ENCODE measurements at places on chromosomes 2 and 18.

GRCh38 chr2:133605011-133605765 lies 36.9 kb upstream of the NCKAP5 start:
- DNase-seq: no peak

GRCh38 chr18:39419315-39419714 lies 1853.7 kb upstream of the CELF4 start:
- no peak for DNase-seq

DNA sequence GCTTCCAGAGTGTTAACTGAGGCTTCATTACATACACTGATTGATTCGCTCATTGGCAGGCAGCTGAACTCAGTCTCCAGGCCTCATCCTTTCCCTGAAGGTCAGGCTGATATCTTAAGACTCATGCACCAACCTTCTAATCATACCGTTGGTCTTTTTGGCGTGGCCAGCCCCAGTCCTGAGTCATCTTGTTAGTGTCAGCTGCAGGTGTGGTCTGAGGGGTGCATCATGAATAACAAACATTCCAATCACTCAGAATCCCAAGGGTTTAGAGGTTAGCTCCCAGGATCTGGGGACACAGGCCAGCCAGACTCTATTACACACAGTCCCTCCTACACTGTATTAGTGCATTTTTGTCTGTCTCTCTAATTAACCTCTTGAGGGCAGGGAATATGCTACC lies 271.5 kb downstream of the HRH4 start:
- DNase-seq: no peak

DNA sequence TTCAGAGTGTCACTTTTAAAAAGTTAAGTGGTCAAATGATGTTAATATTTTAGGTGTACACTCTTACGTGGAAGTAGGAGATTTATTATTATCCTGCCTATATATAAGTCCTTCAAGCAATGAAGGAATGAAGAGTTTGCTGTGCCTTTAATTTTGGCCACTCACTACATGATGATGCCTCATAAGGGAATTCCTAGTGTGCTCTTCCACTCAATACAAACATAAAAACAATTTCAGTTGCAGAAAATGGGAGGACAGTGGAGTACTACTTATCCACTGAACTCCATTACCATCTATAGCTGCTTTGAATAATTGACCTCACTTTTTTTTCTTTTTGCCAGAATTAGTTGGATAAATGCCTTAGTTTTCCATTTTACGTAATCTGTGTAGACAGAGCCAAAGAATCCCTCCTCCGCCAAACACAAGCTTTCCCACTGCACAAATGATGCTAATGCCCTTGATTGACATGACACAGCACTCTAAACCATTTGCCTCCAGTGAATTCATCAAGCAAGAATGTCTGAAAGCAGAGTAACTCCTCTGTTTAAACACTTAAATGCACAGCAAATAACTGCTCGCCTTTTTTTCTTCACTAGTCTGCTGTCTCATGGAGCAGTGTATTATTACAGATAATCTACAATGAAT lies 751.1 kb upstream of the FANCL start:
- peak; percentile 85 for DNase-seq

DNA sequence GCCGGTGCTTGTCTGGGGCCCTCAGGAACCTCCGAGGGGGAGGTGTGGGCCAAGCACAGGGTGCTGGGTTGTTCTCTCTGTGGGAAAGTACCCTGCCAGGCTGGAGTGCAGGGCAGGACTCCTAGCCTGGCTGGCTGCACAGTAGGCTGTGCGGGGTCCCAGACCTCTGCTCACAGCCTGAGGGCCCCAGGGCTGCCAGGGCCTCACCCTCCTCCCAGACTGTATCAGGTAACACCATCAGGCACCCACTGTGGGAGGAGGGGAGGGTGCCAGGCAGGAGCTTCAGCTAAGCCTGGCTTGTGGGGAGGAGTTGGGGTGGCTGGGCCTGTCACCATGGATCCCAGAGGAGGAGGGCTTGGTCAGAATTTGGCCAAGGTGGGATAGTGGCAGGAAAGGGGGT lies 211.9 kb upstream of the SMAD2 start:
- DNase-seq: no peak

- DNase-seq: peak; percentile 54
Observed at GRCh38 chr18:23056315-23056714, 79.0 kb upstream of the CABLES1 start.

DNA sequence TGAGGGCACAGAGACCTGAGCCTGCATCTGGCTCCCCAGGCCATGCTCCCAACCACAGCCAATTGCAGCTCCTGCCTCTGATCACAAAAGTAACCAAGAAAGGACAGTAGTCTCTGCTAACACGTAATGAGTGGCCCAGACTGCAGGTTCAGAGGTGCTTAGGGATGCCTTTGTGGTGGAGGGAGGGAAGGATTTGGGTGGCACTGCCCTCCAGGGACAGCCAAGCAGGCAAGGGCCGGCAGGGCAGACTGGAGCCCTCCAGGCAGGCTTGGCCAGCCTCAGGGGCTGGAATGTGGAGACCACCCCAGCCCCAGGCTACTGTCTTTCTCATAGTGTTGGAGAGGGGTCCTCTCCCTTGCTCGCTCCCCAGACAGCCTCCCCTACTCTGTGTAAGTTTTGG lies 114.5 kb upstream of the SMAD2 start:
- DNase-seq: no peak

GRCh38 chr2:162153608-162154224 lies 1.7 kb upstream of the GCG start:
- no peak for DNase-seq

DNA sequence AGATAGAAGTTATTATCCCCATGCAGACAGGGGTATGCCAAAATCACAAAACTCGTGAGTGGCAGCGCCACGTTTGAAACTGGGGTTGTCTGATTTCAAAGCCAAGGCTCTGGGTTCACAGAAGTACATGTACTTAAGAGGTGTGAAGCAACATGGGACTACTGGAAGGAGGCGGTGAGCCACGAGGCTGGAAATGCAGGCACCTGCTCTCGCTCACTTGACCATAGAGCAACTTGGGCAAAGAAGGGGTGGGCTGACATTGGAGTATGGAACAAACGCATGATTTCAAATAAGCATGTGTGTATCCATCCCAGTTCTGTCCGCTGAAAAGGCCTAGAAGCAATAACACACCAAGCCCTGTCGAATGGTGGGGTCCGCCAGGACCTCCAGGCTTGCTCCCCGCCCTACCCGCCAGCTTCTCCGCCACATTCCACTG lies 593 bp upstream of the ACTR2 start:
- no peak for DNase-seq

DNA sequence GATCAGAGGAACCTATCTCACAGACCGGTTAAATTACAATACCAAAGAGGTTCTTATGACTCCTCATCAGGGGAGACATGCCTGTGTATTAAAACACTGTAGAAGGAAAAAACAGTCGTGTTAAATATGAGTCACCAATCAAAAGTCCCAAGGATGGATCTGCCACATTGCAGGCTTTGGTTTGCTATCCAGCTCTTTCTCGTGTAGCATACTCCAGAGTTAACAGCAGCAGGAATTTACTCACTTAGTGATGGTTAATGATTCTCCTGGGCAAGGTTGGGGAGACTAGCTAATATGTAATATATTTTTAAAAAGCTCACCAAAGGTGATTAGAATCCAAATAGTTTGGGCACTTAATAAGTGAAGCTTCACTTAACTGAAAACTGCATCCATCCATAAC lies 109.7 kb downstream of the MBD5 start:
- DNase-seq: no peak

DNA sequence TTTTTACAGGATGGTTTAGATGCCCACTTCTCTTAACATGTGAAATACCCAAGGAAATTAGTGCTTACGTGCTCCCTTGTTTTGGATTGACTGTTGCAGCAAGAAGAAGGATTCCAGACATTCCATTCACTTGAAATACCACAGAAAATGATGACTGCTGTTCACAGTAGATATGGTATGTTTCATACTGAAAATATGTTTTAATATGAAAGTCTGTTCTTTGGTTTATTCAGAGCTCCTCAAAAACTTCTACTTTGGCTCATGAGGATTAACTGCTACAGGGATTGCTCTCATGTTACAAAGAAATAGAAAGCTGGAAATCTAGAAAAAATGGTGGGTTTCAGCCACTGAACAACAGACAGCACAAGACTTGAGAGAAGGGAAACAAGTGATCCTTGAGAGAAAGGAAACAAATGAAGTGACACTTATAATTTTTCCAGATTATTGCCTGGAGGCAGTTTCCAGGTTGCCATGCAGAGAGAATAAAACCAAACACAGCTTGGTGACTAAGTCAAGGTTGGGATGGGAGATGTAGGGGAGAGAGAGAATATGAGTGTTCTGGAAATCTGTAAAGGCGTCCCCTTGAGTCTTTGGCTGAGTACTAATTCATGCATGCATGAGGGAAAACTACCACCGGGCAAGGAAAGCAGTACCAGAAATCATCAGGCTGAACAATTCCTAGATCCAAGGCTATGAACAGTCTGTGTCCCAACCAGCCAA lies 348.1 kb downstream of the CLIP4 start:
- no peak for DNase-seq

GRCh38 chr2:241970716-241971115 lies 101.2 kb downstream of the RTP5 start:
- DNase-seq: no peak

GRCh38 chr2:112182581-112183034 lies 44.4 kb downstream of the FBLN7 start:
- DNase-seq: no peak

GRCh38 chr2:161708350-161708975 lies 84.2 kb downstream of the SLC4A10 start:
- DNase-seq: no peak

GRCh38 chr2:175366815-175367214 lies 185.3 kb upstream of the ATP5MC3 start:
- peak; percentile 6 for DNase-seq

DNA sequence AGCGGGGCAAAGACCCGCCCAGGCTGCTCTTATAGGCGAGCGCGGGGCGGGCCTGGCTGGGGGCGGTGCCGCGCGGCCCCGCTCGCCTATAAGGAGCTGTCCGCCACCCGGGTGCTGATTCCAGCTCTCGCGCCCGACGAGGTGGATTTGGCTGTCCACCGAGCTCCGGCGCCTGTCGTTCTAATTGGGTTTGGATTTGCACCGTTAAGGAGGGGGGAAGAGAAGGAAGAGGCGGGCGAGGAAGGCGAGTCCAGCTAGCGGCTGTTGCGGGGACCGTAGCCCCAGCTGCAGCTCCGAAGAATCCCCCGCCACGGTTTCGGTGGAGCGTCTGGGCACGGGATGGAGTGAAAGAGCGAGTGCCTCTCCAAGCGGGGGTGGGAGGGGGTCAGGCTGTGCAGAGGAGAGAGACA lies at the start of gene CNTNAP5:
Gene CNTNAP5, plus strand, starts transcription at position 117 of the 410 bp plus-strand sequence. CDS start 364 bp downstream, outside the sequence.
- DNase-seq: peak; percentile 57

DNA sequence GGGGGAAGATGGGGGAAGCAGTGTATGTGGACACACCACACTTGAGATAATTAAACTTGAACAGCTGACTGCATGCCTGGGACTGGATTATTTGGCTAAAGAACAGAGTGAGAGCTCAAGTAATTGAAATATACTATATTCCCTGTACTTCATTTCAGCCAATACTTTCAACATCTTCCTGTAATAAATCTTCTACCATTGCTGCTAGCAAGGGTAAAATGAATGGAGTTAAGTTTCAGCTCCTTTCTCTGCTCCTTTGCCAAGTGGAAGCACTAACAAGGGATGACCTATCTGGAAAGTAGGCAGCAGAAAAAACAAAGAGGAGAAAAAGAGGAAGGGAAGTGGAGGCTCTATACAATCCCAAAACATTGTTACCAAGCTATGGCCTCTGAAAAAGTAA lies 50.9 kb downstream of the MMADHC start:
- no peak for DNase-seq

DNA sequence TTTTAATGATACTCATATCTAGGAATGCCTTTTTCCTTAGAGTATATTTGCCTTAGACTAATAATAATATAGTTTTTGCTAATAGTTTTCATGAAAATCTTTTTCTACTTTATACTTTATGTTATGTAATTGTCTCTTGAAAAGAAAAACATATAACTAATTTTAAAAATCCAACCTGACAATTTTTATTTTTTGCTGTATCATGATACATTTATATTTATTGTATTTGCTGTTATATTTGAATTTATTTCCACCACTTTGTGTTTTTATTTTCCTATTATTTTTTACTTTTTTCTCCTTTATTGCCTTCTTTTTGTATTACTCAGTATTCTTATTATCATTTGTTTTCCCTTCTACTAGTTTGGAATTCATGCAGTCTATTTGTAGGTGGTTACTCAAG lies 85.4 kb downstream of the MBD5 start:
- no peak for DNase-seq

DNA sequence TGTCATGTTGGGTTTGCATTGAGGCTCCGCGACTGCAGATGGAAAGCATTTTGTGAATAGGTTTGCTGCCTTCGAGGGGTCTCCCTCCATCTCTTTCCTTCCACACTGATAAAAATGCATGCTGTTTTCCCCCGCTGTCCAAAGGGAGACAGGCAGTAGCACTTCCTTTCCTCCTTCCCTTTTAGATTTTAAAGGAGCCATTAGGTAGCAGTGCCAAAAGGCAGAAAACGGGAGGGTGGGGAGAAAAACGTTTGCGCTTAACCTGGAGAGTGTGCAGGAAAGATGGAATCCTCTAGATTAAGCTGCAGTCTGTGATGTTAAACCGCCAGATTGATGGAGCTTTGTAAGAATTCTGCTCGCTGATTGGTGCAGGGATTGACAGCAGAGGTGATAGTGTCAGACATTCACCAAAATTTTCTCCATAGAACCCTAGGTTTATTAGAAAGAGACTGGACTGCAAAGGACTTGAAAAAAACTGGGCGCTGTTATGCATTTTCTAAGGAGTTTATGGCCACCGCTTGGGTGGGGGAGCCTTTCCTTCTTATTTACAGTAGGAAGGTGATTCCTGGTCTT lies 688 bp downstream of the MAPRE2 start:
- no peak for DNase-seq

DNA sequence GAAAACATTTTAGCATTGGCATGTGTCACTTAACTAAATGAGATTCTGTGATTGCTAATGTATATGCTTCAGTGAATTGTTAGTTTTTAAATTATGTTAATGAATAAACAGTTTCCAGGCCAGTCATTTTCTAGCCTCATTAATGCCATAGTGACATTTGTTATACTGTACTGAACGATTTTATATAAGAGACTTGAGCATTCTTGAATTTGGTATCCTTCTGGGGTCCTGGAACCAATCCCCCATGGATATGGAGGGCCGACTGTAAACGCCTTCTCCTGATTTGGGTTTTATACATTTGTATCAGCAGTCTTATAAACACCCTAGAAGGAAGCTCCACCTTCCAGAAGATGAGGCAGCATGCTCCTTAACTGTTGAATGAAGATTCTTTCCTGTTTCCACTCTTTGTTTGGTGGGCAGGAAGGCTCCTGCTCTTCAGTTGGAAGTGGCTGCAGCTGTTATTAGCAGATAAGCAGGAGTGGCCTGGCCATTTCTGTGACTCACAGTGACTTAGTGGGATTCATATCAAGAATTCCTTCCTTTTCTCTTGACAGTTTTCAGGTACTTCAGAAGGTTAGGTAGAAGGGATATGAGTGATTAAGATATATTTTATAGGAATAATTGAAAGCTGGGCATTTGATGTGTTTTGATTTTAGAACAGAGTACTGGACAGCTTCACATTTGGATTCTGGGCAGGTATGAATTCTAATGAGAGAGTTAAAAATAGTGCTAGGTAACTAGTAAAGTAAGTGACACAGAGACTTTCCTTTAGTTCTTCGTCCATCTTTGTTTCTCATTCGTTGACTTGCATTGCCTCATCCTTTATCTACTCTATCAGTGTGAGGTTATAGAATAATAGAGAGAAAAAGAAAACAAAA lies 124.9 kb downstream of the PLCL1 start:
- DNase-seq: no peak

Measured in NCI-H446 treated with DMSO at 0.1 percent for 48 hours (cell line).